ENCODE measurements at places on chromosomes 16 and 17.

- peak; percentile 97 for DNase-seq
These were observed 770 bp upstream of the MYH3 start for GRCh38 chr17:10657879-10658278.

GRCh38 chr16:59950431-59950830 lies 1216.3 kb upstream of the GOT2 start:
- no peak for DNase-seq

DNA sequence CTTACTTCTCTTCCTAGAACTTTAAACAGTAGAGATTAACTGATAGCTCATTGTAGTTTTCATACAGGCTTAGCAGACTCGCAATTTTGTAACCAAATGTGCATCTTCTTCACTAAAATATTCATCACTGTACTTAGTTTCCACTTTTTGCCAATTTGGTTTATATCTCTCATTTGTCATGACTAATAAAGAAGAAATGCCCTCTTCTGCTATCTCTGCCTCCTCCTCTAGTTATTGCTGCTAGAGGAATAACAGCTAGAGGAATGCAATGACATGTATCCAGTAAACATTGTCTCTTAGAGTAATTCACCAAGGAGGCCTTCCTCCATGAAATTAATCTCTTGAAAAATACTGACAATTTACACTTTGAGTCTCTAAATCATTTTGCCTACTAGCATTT lies 115.5 kb upstream of the COX10 start:
- no peak for DNase-seq

DNA sequence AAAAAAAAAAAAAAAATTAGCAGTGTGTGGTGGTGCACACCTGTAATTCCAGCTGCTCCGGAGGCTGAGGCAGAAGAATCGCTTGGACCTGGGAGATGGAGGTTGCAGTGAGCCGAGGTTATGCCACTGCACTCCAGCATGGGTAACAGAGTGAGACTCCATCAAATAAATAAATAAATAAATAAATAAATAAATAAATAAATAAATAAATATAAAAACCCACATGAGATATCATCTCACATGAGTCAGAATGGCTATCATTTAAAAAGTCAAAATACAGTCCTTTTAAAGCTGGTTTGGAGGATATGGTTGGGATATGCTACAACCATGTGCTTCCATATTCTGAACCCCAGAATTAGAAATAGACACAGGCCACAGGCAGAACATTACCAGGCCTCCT lies 114.3 kb downstream of the WSCD1 start:
- DNase-seq, result no peak

DNA sequence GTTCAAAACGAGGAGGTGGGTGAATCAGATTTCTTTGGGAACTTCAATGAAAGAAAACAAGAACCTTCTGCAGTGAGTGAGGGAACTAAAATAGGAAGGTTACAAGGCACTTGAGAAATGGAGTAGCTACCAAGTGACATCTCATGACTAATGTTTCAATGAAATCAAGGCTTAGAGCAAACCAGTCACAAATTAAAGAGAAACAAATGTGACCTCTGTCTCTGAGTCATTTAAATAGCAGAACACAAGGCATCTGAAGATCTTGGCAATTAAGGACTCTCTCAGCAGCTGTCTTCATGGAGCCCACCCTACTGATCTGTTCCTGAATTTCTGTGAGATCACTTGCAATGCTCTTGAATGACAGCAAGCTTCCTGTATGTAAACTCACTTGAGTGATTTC lies 109.5 kb downstream of the CDH11 start:
- DNase-seq, result no peak

GRCh38 chr17:63647065-63647725 lies 25.0 kb downstream of the MAP3K3 start:
- no peak for DNase-seq

DNA sequence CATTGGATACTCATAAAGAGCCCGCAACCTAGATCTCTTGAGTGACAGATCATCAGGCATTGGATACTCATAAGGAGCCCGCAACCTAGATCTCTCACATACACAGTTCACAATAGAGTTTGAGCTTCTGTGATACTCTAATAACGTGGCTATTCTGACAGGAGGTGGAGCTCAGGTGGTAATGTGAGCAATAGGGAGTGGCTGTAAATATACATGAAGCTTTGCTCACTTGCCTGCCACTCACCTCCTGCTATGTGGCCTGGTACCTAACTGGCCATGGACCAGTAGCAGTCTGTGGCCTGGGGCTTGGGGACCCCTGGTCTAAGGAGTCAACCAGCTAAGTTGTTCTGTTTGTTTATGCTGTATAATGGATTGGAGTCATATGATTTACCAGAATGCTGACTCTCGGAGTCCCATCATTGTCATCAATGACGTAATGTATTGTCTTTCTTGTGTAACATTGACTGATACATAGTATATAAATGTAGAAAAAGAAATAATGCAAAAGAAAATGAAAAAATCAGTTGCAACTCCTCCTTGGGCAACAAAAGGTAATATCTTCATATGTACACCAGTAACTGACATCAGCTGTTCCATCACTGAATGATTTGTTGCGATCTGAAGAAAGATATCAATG lies 17.5 kb downstream of the ABCA9 start:
- DNase-seq, result no peak

DNA sequence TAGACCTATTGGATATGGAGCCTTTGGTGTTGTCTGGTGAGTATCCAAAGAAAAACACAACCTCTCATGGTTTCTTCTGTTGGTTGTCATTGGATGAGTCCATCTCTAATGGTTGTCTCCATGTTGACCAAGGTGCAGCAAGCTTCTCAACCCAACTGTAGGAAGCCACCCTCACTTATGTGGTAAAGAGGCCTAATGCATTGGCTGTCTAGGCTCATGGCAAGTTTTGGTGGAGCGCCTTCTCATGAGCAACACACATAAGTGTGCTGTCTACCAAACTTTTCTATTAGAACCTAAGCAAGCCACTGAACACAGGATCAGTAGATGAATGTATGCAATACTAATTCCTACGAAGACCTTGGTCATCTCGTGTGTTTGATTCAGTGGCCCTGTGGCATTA lies 819 bp downstream of the NLK start:
- peak; percentile 48 for DNase-seq

- peak; percentile 22 for DNase-seq
These were observed 54.7 kb downstream of the CBFA2T3 start for GRCh38 chr16:88922114-88922825.

DNA sequence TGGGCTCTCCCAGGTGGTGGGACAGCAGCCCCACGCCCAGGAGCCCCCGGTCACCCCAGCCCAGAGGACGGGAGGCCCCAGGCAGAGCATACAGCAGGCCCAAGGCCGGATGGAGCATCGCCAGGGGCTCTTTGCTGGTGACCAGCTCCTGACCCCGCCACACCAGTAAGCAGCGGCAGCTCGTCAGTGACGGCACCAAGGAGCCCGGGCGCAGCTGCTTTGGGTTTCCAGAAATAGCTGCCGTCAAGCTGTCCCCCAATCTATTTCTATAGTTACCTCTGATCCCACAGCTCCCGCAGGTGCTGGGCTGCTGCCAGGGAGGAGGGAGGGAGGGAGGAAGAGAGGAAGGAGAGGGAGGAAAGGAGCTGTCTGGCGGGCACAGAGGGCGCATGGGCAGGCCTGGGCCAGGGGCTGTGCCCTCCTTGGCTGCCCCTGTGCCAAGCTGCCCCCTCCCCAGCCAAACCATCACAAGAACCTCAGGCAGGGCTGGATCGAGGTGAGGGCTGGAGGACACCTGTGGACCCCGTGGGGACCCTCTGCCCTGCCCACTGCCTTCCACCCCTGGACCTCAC lies 10.8 kb upstream of the RASD1 start:
- DNase-seq, result no peak

GRCh38 chr17:81246679-81247338 lies 7.7 kb downstream of the NDUFAF8 start:
- DNase-seq, result peak; percentile 21

DNA sequence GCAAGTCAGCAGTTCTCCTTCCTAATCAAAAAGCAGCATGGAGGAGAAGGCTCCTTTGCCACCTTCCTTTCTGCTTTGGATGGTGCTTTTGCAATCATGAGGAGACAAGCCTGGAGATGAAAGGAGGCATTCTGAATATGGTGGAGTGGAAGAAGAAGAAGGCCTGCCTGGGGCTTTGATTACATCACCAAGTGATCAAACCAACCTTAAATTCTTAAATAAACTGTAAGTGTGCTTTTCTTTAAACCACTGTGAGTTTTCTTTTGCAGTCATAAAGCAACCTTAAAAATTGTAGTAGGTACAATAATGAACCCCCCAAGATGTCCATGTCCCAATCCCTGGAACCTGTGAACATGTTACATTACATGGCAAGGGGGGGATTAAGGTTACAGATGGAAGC lies 31.7 kb upstream of the IL21R start:
- DNase-seq, result no peak

DNA sequence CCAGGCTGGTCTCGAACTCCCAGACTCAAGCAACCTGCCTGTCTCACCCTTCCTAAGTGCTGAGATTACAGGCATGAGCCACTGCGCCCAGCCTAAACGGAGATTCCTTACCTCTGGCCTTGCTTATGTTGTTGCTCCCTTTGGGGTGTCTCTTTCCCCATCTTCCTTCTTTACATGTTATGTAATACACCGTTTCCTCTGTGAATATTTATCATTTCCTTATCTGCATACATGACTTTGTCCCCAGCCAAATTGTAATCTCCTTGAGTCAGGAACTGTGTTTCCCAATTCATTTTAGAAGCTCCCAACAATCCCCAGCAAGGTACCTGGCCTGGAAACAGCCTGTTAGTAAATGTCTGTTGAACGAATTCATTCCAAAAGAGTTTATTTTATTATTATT lies 15.7 kb downstream of the COPZ2 start:
- no peak for DNase-seq

- peak; percentile 85 for DNase-seq
These were observed 3.3 kb upstream of the PPP1R1B start for GRCh38 chr17:39623356-39623950.

DNA sequence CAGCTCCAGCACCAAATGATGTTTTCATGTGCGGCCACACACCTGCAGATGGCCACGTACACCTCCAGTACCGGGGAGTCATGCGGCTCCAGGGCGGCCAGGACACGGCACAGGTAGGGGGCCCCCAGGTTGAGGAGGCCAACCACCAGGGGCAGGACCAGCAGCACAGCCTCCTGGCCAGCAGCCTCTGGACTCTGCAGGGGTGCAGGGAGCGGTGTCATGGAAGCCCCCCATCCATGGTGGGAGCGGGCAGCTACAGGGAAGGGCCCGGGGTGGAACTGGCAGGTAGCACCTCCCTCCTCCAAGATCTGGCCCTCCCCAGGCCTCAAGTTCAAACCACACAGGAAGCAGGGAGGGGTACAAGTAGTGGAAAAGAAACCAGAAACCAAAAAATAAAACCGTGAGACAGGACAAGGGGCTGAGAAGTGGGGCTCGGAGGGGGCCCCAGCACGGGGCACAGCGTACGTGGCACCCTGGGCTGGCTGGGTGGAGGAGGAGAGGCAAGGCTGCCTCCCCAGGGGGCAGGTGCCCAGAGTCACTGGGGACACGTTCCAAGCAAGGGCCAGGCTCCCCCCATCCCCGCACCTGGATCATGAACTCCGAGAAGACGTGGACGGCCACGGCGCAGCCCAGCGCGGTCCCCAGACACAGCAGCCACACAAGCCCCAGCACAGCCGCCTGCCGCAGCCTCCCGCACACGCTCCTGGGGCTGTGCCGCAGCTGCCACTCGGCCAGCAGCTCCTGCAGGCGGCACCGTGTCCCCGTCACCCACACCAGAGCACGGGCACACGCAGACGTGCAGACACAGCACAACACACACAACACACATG lies 7.4 kb downstream of the TMC6 start:
- no peak for DNase-seq

DNA sequence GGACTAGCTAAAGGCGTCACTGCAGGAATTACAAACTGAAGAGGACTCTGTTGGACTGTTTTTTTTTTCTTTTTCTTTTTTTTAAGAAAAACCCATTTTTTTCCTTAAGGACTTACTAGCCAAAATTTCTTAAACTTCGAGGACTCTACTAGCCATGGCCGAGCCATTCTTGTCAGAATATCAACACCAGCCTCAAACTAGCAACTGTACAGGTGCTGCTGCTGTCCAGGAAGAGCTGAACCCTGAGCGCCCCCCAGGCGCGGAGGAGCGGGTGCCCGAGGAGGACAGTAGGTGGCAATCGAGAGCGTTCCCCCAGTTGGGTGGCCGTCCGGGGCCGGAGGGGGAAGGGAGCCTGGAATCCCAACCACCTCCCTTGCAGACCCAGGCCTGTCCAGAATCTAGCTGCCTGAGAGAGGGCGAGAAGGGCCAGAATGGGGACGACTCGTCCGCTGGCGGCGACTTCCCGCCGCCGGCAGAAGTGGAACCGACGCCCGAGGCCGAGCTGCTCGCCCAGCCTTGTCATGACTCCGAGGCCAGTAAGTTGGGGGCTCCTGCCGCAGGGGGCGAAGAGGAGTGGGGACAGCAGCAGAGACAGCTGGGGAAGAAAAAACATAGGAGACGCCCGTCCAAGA lies 878 bp downstream of the HEXIM1 start:
- DNase-seq, result peak; percentile 91

DNA sequence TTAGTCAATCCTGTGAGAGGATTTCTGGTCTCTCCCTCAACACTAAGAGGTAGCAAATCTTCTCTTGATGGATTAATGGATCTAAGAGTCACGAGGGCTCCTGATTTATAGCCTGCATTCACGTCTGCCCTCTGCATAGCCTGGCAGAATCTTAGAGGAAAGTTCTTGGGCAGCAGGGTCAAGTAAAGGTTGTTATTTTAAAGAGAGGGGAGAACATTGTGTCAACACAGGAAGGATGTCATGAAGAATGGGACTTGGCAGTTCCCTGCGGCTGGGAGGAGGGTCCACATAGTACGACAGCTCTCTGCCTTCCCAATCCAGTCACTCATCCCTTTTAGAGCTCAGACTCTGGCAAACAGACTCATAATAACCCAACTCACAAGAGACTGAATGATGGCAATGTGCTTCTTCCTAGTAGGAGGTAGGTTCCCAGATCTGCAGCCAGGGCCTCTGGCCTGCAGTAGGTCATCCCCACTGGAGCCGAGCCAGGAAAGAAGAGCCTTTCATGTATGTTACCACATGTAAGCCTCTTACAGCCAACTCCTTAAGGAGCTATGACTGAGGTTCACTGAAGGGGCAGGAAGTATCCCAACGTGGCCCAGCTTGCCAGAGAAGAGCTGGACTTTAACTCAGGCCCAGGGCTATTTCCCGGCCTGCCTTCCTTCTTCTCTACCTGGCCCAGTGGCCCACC lies 25.4 kb upstream of the RPTOR start:
- DNase-seq, result peak; percentile 98

GRCh38 chr16:51057969-51058337 lies 93.1 kb downstream of the SALL1 start:
- no peak for DNase-seq

DNA sequence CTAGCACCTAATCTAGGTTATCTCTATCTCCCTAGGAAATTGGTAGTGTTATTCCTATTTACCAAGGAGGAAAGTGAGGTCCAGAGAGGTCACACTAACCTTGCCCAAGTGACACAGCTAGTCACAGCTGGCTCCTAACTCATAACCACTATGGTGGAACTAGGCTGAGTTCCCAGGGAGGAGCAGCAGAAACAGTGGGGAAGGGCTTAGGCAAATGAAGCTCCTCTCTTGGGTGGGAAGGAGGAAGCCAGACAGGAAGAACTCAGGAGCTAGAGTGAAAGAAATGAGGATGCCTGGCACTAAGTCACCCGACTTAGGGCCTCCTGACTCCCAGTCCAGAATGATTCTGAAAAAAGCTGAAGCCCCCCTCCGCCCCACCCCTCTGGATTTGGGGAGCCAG lies 34.5 kb downstream of the PSME3IP1 start:
- DNase-seq, result no peak
